ENCODE measurements at places on chromosomes 2 and 18.

- DNase-seq = no peak
Measured at GRCh38 chr2:12615509-12615908, 101.2 kb upstream of the TRIB2 start.

GRCh38 chr2:159089543-159089942, 121.1 kb downstream of the TANC1 start:
- no peak for DNase-seq

GRCh38 chr18:48698707-48699106, 159.9 kb downstream of the CTIF start:
- no peak for DNase-seq

DNA sequence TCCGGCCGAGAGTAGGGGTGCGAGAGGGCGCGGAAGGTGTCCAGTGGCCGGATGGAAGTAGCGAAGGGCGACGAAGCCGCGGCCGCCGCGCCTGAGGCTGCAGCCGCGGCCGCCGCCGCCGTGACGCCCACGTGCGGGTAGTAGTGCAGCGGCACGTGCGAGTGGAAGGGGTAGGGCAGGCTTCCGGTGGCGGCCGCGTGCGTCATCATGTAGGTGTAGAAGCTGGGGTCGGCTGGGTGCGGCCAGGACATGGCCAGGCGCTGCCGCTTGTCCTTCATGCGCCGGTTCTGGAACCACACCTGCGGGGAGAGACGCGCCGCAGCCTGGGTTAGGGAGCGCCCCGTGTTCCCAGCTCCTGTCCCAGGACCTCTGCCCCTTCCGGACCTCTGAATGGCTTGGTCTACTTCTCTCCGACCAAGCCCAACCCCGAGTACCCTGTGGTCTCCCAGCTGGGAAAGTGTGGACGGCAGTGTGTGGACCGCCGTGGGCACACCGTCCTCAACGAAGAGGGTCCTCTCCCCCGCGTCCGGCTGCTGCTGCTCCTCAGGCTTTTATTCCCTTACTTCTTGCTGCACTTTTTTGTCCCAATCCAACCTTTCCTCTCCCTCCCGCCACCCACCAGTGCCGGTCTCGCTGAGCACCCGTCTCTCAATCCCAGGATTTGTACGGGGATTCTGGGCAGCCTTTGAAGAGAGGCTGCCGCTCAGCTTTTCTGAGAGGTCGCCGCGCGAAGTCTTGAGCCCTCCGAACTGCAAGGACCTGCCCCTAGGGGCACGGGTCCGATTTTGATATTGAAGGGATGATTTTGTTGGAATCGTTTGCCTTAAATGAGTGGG, 3.0 kb downstream of the EVX2 start:
- no peak for DNase-seq

- no peak for DNase-seq
Measured at GRCh38 chr18:69889009-69889408, 58.7 kb downstream of the CD226 start.

DNA sequence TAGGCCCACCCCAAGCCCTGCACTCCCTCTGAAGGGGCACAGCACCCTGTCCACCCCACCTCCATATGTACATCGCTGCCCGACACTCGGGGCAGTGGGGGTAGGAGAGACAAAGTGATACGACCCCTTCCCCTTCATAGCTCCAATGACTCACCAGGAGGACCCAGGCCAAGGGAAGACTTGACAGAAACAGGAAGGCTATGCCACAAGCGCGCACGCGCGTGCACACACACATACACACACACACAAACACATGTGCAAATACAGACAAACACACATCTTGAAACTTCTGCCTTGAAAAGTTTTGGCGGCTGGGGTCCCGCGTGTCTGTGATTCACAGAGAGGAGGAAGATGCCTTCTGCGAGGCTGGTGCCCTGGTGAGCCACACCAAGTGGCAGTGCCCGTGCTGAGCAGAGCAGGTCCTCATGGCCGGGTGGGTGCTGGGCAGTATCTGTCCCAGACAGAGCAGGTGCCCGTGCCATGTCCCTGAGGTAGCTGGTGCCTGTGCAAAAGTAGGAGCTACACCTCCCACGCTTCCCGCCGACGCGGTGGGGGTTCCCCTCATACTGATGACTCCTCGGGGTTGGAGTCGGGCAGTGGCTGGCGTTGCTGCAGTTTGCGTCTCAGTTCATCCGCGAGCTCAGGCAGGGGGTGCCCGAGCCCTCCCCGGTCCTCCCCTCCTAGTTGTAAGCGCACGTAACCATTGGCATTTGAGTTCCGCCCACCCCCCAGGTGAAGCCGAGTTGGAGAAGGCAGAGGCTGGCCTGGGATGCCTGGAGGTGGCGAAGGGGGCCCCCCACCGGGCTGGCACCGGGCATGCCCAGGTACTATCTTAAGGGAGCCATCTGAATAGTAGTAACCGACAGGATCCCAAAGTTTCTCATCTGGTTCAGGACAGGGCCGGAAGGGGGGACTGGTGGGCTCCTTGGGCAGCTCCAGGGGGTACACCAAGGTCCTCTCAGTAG, 2.5 kb upstream of the ANKRD39 start:
- DNase-seq = no peak

DNA sequence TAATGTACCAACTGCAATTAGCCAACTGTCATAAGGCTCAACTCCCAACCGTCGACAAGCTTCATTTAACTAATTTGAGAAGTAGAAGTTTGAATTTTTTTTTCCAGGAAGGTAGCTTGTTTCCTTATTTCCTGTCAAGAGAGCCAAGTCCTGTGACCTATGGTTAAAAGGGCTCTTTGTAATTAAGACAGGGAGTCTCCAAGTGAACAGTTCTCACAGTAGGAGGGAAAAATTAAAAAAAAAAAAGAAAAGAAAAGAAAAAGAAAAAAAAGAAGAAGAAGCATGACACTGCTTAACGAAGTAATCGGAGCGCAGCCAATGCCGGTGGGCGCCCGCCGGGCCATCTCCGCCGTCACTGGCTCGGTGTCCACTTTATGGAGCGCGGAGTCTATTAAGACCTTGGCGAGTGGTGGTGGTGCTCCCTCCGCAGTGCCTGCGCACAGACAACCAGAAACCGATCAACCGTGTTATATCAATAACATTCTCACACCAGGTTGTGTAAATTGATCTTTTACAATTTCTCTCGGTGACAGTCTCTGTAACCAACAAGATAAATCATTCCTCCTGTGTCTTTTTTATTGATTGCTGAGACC, 197.2 kb upstream of the POU3F3 start:
- DNase-seq = no peak

DNA sequence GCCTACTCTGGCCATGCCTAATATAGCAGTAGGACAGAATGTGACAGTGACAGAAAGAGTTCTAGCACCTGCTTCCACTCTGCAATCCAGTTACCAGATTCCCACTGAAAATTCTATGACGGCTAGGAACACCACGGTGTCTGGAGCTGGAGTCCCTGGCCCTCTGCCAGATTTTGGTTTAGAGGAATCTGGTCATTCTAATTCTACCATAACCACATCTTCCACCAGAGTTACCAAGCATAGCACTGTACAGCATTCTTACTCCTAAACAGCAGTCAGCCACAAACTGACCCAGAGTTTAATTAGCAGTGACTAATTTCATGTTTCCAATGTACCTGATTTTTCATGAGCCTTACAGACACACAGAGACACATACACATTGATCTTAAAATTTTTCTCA, 45.2 kb upstream of the TTR start:
- DNase-seq = peak; percentile 8

DNA sequence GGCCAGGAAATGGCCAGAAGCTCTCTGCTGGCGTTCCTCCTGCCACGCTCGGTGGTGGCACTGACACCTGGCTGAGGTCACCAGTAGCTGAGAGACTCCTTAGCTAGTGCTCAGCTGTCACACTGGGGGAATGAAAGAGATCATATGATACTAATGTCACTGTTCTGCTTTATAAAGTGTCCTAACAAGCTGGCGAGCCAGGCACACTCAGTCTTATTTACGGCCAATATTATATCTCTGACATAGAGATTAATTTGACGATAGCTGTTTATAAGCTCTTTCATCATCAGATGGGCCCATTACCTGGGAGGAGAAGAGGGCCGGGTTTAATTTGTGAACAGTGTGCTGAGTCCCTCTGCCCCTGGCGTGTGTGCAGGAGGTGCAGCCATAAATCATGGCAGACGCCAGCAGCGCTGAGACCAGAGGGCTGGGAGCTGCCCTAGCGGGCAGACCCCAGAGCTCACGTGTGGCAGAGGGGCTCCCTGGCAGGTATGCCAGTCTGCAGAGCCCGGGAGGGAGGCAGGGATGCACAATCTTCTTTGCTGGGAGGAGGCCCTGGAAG, 246.5 kb downstream of the HAUS1 start:
- DNase-seq = no peak

GRCh38 chr2:216713691-216714336, 18.5 kb upstream of the IGFBP5 start:
- DNase-seq = peak; percentile 37

- peak; percentile 31 for DNase-seq
Measured at GRCh38 chr2:204177977-204178522, 241.5 kb downstream of the ICOS start.

- no peak for DNase-seq
Measured at GRCh38 chr2:222404151-222404905, 20.0 kb upstream of the SGPP2 start.
